Retina (tissue), 1 donor: ENCODE measurements at places on chromosomes 3 and 15.

GRCh38 chr15:36778531-36778930, 199.1 kb downstream of the CDIN1 start:
- no peak for DNase-seq

DNA sequence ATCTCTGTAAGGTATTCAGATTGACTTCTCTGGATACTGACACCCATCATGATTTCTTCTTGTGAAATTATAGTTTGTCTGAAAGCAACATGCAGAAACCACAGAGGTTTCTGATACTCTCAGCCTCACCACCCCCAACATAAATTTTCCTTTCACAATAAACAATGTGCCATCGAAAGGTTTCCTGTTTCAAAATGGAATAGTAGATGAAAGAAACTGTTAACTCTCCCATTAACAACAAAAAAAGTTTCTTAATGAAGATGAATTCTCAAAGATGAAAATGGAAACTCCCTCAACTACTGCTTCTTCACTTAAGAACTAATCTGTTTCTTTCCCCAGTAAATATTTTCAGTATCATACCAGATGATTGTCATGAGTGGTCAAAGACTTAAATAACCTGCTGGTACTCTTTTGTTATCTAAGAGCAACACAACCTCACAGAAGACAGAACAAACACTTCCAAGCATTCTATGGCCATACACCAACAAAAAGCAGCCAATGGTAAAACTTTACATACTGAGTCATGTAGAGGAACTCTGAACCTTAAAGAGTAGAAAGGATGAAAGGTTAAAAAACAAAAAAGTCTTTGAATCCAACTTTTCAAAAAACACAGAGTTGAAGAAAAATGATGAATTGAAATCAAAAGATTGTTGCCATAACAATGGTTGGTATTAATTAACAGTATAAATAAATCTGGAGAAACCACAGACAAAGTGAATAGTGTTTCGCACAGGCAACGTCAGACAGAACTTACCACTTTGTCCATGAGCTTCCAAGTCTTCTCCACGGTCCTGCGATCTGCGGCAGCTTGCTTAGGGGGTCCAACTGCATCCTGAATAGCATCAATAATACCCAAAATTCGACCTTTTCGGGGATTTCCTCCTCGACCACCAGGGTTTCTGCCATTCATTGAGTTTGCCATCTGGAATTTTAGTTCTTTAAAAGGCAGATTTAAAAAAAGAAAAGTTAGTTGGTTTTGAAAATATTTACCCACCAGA, 1.9 kb downstream of the CBLB start:
- no peak for DNase-seq

- no peak for DNase-seq
Observed at GRCh38 chr3:31187380-31187779, 292.9 kb upstream of the GADL1 start.

DNA sequence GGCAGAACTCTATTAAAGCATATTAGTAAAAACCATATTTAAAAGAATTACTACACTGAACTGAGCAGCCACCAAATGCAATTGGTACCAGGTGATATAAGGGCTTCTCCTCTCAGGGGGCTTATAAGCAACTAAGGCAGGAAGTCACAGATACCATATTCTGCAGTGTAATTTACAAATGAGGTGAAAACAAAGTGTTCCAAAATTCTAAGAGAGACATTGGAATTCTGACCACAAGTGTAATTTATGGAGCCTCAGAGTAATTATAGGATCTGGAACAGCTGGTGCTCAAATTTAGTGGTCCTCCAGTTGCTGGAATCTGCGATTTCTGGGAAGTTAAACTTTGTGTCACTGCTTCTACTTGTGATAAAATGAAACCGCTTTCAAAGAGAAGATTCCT, 3.1 kb upstream of the NR1I2 start:
- DNase-seq: no peak

GRCh38 chr3:43873723-43874122, 183.0 kb downstream of the ABHD5 start:
- DNase-seq: no peak

GRCh38 chr3:195815169-195815771, 3.5 kb upstream of the MUC4 start:
- no peak for DNase-seq

DNA sequence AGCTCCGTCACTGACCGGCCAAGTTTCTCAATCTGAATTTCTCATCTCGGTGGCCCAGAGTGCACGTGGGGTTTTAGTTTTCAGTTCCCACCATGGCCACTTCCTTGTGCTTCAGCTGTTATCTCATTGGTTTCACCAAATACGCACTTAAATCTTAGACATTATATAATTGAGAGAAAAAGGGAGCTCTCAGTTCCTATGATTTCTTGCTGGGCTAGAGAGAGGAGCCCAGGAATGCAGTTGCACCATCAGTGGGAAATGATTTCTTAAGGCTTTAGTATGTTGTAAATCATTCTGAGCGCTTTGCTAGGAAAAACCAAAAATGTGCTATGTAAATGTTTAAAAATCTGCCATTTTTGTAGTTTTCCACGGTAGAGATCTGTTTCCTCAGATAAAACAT, 53.2 kb downstream of the OXNAD1 start:
- no peak for DNase-seq

DNA sequence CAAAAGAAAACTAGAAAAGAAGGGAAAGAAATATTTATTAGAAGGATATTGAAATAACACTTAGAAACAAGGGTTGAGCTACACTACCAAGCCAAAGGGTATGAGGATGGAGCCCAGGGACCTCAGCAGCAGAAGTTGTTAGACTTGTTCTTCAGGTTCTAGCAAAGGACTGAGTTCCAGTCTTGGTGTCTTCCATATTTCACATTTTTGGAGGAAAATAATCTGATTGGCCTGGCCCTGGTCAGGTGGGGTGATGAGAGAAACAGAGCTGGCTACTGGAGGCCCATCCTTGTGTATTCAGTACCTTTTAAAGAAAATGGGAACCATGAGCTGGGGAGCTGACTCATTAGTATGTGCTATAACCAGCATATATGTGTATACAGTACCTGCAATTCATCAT, 28.2 kb downstream of the PPP4R2 start:
- DNase-seq: no peak

GRCh38 chr3:115469649-115470048, 153.7 kb upstream of the GAP43 start:
- no peak for DNase-seq

DNA sequence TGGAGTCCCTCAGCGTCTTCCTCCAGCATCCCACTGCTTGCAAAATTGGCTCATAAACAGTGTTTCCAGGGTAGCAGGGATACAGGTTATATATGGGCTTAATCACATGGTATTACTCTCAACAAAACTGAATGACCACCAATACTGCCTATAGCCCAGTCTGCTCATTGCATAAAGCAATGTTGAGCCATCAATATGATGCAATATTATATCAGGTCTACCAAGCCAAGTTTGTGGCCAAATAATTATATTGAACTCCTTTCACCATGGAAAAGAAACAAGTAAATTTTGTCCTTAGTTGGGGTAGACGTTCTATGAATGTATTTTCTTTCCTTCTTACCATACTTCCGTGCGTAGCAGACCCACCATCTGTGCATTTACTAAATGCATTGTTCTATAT, 652.3 kb downstream of the ROBO1 start:
- no peak for DNase-seq
